CD4-positive, CD25-positive, alpha-beta regulatory T cell (primary cell): ENCODE measurements at places on chromosomes 2 and 18.

DNA sequence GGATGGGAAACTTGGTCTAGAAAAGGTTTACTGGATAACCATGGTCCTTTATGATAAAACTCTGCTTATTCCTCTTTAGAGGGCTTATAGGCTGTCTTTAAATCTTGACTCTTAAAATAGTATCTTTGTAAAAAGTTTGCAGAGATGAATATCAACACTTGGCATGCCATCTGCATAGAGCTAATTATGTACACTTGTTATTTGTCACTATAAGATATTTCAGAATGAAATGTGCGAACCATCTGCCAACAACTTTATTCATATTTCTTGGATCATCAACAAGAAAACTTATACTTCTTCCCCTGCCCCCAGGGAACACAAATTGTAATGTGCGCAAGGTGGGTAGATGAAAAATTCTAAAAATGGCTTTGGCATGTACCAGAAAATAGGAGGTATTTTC is 653.0 kb upstream of the CHAC2 start:
- no peak overlapping the region for H3K27ac ChIP-seq
- H3K36me3 ChIP-seq = no peaks in the 10 kb centered on the region
- H3K4me1 ChIP-seq = no peaks in the 10 kb centered on the region
- no peak for DNase-seq
- H3K27me3 ChIP-seq = no peaks in the 10 kb centered on the region

- no peaks in the 10 kb centered on the region for H3K27me3 ChIP-seq
- DNase-seq = no peak
- no peak overlapping the region for H3K4me3 ChIP-seq
- H3K4me1 ChIP-seq = no peaks in the 10 kb centered on the region
- no peak overlapping the region for H3K27ac ChIP-seq
Observed at GRCh38 chr2:105972246-105972645, 221.9 kb downstream of the UXS1 start.

GRCh38 chr2:121735518-121736074 is 1.1 kb downstream of the NIFK start:
- H3K27me3 ChIP-seq = no peaks in the 10 kb centered on the region
- H3K4me3 ChIP-seq = peak overlapping the region; percentile 87
- H3K4me1 ChIP-seq = peaks cover 29% of the 10 kb centered on the region
- H3K27ac ChIP-seq = peak overlapping the region; percentile 89
- DNase-seq = no peak

- DNase-seq = no peak
- H3K4me1 ChIP-seq = no peaks in the 10 kb centered on the region
- H3K36me3 ChIP-seq = no peaks in the 10 kb centered on the region
- H3K27ac ChIP-seq = no peak overlapping the region
Observed at GRCh38 chr2:16652296-16653082, 13.1 kb downstream of the CYRIA start.

GRCh38 chr2:26569216-26570082 is 71.7 kb downstream of the CIB4 start:
- no peaks in the 10 kb centered on the region for H3K36me3 ChIP-seq
- H3K4me3 ChIP-seq = no peak overlapping the region
- DNase-seq = no peak
- no peaks in the 10 kb centered on the region for H3K4me1 ChIP-seq

GRCh38 chr18:21453511-21453901 is 147.0 kb downstream of the ESCO1 start:
- no peak for DNase-seq
- no peak overlapping the region for H3K4me3 ChIP-seq
- H3K36me3 ChIP-seq = no peaks in the 10 kb centered on the region
- H3K27ac ChIP-seq = no peak overlapping the region
- H3K4me1 ChIP-seq = no peaks in the 10 kb centered on the region

DNA sequence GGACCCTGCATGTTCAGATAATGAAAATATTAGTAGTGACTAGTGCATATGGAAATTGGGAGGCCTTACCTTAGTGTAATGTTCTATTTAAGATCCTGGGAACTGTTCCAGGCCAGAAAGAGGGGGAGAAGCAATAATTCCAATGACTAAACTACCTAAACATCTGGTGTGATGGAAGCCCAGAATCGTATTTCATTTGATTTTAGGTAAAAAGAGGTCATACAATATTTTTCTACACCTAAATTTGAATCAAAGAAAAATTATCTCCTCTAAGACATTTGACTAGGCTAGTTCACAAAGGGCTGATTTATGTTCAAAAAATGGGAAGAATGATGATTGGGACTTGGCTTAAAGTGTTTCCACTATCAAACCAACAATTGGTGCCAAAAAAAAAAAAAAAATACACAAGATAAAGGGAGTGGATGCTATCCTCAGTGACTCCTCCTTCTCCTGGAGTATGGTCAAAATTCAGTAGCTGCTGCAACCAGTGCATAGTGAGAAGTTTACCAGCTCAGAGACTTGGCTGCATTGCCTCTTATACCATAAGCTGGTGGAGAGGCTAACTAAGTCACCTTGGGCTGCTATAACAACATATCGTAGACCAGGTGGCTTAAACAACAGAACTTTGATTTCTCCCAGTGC is 1038.3 kb upstream of the ACVR2A start:
- no peak for DNase-seq
- H3K27me3 ChIP-seq = no peaks in the 10 kb centered on the region
- no peaks in the 10 kb centered on the region for H3K36me3 ChIP-seq
- no peaks in the 10 kb centered on the region for H3K4me1 ChIP-seq
- H3K27ac ChIP-seq = no peak overlapping the region
- H3K4me3 ChIP-seq = no peak overlapping the region

GRCh38 chr2:197707316-197708213 is 2.4 kb downstream of the MARS2 start:
- peak overlapping the region; percentile 98 for H3K4me3 ChIP-seq
- peaks cover 11% of the 10 kb centered on the region for H3K36me3 ChIP-seq
- no peaks in the 10 kb centered on the region for H3K27me3 ChIP-seq
- peaks cover 56% of the 10 kb centered on the region for H3K4me1 ChIP-seq
- peak overlapping the region; percentile 0 for H3K27ac ChIP-seq
- no peak for DNase-seq

- no peaks in the 10 kb centered on the region for H3K36me3 ChIP-seq
- H3K27me3 ChIP-seq = peaks cover 5% of the 10 kb centered on the region
- no peak overlapping the region for H3K27ac ChIP-seq
- H3K4me3 ChIP-seq = no peak overlapping the region
- no peak for DNase-seq
Observed at GRCh38 chr2:234111523-234111922, 61.0 kb downstream of the SPP2 start.

DNA sequence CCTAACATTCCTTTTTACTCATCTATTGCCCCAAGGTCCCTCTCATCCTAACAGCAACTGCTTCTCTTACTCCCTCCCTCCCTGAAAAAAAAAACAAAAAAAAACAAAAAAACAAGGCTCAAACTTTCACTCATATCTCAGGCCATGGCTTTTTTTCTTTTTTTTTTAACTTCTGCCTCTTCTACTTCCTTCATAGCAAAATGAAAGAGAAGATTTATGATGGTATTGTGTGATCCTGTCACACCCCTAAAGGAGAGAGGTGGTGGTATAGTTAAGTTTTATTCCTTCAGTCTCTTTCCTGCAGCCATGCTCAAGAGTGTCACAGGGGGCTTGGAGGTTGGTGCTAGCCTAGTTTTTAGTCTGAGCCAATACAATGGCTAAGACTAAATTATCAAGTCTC is 21.5 kb upstream of the EPC2 start:
- no peaks in the 10 kb centered on the region for H3K36me3 ChIP-seq
- peaks cover 4% of the 10 kb centered on the region for H3K27me3 ChIP-seq
- H3K4me3 ChIP-seq = no peak overlapping the region

DNA sequence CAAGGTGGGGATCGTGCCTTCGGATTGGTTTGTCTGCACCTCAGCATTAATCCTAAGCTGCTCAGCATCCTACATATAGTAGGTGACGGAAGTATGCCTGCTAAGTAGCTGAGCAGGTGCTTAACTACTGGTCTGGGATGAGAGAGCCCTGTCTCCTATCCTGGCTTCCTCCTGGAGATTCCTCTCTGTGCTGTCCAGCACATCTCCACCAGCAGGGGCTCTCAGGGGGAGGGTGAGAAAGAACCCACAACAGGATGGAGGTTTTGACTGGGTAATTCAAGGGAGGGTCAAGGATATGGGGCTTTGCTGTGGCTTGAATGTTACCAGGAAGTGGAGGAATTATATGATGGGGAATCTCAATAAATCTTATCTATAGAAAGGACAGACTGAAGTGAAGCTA is 45.4 kb upstream of the KIF5C start:
- H3K27me3 ChIP-seq = peaks cover 2% of the 10 kb centered on the region
- no peak overlapping the region for H3K27ac ChIP-seq
- H3K4me1 ChIP-seq = no peaks in the 10 kb centered on the region
- H3K4me3 ChIP-seq = no peak overlapping the region

- no peak overlapping the region for H3K4me3 ChIP-seq
- peaks cover 10% of the 10 kb centered on the region for H3K4me1 ChIP-seq
- H3K36me3 ChIP-seq = no peaks in the 10 kb centered on the region
Observed at GRCh38 chr2:207133820-207134519, 31.8 kb downstream of the KLF7 start.

DNA sequence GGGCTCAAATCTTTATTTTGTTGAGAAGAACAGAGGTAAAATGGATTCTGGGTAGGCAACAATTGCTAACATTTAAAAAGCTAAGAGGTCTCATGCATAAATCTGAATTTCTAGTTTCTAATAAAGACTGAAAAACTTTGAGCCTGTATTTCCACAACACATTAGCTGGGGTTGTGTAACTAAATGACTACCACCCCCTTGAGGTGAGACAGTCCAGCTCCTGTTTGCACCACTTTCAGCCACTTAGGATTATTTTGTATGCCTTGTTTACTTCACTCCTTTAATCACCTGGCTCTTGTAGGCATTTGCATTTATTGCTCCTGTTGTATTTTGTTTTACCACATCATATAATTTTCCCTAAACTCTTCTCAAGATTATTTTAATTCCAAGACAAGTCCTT is 376.6 kb downstream of the PTH2R start:
- no peaks in the 10 kb centered on the region for H3K27me3 ChIP-seq
- H3K36me3 ChIP-seq = no peaks in the 10 kb centered on the region
- DNase-seq = no peak
- no peak overlapping the region for H3K4me3 ChIP-seq
- no peaks in the 10 kb centered on the region for H3K4me1 ChIP-seq
- no peak overlapping the region for H3K27ac ChIP-seq

DNA sequence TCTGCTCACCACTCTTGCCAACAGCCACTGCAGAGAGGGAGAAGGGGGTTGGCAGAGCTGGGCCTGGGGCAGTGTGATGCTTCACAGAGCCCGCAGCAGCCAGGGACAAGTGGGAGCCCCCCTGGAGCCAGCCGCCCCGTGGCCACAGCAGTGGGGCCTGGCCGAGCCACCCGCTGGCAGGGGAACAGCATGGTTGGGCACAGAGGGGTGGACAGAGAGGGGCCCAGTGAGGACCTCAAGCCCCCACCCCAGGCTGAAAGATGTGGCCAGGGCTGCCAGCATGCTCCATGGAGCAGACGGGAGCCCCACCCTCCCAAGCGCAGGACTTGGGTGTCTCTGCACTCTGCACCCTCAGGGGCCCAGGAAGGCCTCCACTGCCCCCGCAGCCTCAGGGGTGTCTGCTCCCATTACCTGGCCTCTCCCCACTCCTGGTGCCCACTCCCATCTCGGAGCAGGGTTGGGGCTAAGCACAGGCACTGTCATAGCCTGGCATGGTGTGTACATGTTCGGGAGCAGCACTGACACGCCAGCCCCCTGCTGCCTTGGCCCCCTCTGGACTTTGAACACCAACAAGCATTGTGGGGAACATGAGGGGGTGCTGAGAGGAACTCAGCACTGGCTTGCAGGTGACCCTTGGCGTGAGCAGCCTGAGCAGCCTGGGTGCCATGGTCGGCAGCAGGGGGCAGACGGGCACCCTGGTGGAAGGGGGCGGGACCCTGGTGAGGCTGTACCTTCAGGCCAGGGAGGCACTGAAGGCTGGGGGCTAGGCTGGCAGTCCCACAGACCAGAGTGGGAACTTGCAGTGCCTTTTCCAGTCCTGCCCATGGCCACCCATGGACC is 279.6 kb upstream of the CYP26B1 start:
- no peaks in the 10 kb centered on the region for H3K4me1 ChIP-seq
- H3K4me3 ChIP-seq = no peak overlapping the region
- H3K27ac ChIP-seq = no peak overlapping the region
- DNase-seq = no peak

DNA sequence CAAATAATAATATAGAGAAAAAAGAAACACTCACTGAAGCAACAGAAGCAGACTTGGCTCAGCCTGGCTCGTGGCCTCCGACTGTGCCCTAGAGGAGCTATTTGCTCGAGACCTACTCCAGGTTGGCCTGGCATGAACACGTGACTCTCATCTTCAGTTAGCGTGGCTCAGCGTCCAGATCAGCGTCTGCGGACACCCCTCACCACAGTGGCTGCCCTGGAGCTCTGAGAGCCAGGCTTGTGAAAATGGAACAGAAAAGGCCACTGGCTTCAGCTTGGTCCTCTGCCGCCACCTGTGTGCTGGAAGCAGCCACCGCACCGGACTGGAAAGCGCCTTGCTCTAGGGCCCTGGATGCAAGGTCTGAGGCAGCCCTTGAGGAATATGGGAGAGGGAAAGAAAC is 1184.0 kb upstream of the GYPC start:
- no peaks in the 10 kb centered on the region for H3K27me3 ChIP-seq
- no peak for DNase-seq
- H3K4me1 ChIP-seq = no peaks in the 10 kb centered on the region

DNA sequence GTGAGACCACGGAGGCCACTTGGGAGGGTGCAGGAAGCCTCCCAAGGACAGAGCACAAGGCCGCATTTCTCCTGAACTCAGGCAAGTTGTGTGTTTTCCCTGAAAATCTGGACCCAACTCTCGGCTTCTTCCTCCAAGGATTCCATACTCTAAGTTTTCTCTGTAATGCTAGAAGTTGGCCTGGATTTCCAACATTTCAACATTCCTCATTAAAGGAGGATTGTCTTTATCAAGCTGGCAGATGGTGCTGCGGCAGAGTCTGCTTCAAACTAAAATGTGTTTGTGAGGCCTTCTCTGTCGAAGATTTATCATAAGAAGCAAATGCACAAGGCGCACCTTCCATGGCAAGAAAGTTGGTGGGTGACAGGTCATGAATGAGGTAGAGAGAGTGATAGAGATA is 94.4 kb upstream of the SATB2 start:
- H3K4me3 ChIP-seq = no peak overlapping the region
- H3K4me1 ChIP-seq = no peaks in the 10 kb centered on the region
- H3K27me3 ChIP-seq = no peaks in the 10 kb centered on the region

GRCh38 chr2:189466656-189467055 is 25.4 kb downstream of the WDR75 start:
- peaks cover 95% of the 10 kb centered on the region for H3K36me3 ChIP-seq
- H3K4me1 ChIP-seq = no peaks in the 10 kb centered on the region
- peak overlapping the region; percentile 0 for H3K27ac ChIP-seq
- H3K4me3 ChIP-seq = no peak overlapping the region
- peak; percentile 26 for DNase-seq
- no peaks in the 10 kb centered on the region for H3K27me3 ChIP-seq

- no peak overlapping the region for H3K4me3 ChIP-seq
- H3K27ac ChIP-seq = no peak overlapping the region
- peaks cover 12% of the 10 kb centered on the region for H3K4me1 ChIP-seq
- H3K36me3 ChIP-seq = no peaks in the 10 kb centered on the region
Observed at GRCh38 chr18:49563130-49563540, 1.3 kb downstream of the LIPG start.

- H3K4me3 ChIP-seq = no peak overlapping the region
- H3K4me1 ChIP-seq = no peaks in the 10 kb centered on the region
- H3K27me3 ChIP-seq = no peaks in the 10 kb centered on the region
- H3K27ac ChIP-seq = no peak overlapping the region
- H3K36me3 ChIP-seq = no peaks in the 10 kb centered on the region
- no peak for DNase-seq
Observed at GRCh38 chr2:113842919-113843736, 46.8 kb upstream of the ACTR3 start.
